Stimulated activated naive CD8-positive, alpha-beta T cell treated with anti-CD3 and anti-CD28 coated beads, Interleukin-15, amount 100 ng/mL, for 72 hours (primary cell): ENCODE measurements at places on chromosomes 1 and 21.

GRCh38 chr1:21176586-21177555 lies at the start of gene EIF4G3:
TSS of gene EIF4G3 (minus strand) at chr1:21176897. CDS start at chr1:21002742, 174,155 bp downstream.
- peak; percentile 100 for DNase-seq

DNA sequence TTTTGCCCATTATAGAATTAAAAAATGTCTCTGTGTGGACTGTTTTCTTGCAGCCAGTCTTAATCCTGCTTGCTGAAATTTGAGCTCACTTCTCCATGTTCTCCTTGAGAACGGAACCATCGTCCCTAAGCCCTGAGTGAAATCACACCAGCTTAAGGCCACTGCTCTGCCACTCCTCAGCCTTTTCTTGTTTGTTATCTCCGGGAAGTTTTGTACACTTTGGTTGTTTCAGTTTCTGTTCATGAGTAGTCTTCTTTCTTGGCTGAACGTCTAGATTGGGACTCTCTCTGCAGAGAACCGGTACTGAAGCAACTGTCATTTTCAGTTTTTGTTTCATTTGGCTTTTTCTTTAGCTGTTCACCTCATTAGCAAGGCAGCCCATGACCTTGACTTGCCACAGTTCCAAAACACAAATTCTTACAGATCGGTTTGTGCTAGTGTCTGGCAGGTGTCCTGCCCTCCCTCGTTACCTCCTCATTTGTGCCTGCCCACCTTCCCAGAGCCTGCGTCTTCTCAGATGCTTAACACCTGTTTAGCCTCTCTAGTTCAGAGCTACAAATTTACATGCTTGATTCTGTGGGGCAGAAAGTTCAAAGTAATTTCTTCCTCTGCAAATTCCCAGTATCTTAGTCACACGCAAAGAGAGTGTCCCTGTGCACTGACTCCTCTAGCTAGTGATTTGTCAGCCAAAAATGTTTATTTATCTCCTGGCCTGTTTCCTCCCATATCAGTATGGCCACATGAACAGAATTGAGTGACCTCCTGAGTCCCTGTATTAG lies 12.4 kb downstream of the PSEN2 start:
- peak; percentile 38 for DNase-seq

DNA sequence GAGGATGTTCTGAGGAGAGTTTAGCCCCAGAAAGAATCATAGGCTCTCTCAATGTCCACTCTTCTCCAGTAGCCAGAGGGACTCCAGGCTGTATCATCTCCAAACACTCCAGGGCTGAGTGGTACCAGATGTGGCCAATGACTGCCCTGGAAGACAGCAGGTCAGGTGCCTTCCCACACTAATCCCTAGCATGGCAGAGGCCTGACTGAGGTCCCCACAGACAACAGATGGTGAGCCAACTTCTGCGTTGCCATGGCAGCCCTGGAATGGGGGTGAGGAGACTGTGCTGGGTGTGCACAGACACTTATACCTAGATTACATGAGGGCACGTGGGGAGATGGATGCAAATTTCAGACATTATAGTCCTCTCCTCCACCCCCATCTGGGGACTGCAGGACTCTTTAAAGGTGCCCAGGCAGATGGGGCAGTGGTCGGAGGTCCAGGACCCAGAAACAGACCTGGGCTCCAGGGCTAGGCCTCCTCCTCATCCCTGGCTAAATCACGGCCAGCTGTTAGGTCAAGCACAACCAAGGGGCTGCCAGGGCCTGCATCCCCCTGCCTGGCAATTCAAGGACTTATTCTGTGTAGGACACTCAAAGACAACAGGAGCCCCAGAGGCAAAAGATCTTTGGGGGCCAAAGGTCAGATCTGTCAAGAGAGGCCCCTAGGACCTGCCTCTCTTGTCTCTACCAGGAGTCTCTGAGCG lies 42.9 kb downstream of the CAMK2N1 start:
- no peak for DNase-seq

DNA sequence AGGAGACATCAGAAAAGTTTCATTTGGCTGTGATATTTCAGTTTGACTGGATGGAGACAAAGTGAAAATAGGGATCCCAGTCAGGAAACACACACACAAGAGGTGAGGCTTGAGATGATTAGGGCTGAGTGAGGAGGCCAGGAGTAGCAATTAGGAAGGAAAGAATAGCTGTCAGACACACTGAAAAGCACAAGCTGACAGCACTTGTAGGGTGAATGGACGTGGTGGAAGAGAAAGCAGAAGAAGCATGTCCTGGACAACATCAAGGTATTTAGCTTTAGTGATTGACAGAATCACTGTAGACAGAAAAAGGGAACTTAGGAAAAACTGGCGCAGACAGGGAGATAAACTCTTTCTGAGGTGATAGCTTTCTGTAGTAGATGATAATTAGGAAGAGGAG lies 347.7 kb downstream of the TGFB2 start:
- DNase-seq, result no peak

GRCh38 chr1:116440731-116441130 lies 67.7 kb downstream of the ATP1A1 start:
- DNase-seq, result no peak

GRCh38 chr1:32180186-32181060 lies 948 bp downstream of the TXLNA start:
- peak; percentile 55 for DNase-seq

DNA sequence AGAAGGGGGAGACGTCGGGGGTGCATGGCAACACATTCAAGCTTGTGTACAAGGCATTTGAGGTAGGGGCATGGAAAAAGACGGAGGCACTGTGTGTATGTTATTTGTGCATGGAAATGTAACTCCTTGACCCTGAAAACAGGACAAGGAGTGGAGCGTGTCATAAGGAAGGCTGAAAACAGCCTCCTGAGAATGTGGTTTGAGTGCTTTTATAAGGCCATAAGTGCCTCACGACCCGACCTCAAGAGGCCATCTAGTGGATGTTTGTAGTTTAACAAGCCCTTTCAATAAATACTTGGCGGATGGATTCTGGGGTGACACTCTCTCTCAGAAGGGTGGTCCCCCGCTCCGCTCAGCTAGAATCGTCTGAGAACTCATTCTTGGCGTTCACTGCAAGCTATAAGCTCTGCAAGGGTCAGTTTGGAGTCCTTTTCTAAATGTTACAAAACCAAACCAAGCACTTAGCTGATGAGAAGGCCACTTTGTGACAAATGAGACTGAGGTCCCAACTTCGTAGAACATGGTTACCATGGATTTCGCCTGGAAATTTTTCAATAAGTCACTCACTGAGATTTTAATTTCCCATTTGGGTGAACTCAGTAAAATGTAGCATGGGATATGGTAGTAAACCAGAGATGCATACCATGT lies 38.8 kb upstream of the CLCA4 start:
- DNase-seq, result no peak

DNA sequence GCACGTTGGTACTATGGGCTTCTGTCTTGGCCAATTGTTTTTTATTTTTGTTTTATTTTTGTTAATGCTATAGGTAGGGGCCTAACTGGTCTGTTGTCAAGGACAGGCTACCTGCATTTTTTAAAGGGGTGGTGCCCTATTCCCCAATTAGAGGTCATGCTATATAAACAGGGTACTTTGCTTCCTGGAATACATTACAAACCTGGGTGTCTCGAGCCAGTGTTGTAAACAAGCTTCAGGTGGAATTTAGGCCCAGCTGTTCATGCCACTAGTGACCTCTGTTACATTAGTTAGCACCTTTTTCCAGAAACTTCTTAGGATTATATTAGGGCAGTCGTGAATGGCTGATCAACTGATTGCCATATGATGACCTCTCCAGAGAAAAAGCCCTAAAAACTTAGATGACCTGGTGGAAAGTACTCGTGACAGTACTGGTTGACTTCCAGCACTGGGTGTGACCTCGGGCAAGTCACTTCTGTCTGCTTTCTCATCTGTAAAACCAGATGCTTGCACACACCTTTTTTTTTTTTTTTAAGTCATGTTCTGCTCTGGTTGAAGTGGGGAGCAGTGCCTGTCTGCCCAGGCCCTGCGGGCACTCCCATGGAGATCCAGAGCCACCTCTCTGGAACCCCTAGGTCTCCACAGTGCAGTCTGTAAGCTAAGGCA lies 46.5 kb downstream of the ELK4 start:
- no peak for DNase-seq

DNA sequence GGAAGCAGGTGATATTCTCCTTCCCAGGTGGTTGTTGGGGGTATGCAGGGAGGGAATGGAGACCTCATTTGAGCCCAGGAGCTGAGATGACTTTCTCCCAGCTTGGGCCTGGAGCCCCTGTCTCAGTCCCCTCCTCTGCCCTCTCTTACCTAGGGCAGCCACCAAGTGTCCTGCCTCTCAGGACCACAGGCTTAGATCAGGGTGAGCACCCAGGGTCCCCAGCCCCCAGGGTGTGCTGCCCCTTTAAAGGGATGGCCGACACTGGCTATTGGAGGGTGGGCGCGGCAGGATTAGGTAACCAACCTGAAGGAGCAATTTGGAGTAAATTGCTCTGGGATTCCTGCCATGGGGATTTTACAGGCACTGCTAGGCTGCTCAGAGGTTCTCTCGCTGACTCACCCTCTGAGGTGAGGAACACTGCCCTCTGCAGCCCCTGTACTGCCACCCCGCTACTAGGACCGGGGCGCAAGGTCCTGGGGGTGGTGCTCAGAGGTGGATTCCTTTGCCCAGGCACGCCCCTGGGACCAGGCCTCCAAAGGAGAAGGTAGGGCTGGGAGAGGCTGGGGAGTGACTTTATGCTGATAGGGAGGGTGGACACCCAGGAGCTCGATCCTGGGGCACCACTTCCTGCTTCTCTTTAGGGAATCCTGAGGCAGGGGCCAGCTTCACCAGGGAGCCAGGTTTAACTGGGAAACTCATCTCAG lies 1.5 kb downstream of the RPS6KA1 start:
- no peak for DNase-seq

GRCh38 chr1:56948403-56949023 lies 17.3 kb downstream of the C8B start:
- no peak for DNase-seq

GRCh38 chr1:27000817-27001460 lies 7.4 kb downstream of the TRNP1 start:
- DNase-seq, result no peak

GRCh38 chr1:39907528-39908453 lies 6.1 kb upstream of the MYCL start:
- DNase-seq, result no peak

DNA sequence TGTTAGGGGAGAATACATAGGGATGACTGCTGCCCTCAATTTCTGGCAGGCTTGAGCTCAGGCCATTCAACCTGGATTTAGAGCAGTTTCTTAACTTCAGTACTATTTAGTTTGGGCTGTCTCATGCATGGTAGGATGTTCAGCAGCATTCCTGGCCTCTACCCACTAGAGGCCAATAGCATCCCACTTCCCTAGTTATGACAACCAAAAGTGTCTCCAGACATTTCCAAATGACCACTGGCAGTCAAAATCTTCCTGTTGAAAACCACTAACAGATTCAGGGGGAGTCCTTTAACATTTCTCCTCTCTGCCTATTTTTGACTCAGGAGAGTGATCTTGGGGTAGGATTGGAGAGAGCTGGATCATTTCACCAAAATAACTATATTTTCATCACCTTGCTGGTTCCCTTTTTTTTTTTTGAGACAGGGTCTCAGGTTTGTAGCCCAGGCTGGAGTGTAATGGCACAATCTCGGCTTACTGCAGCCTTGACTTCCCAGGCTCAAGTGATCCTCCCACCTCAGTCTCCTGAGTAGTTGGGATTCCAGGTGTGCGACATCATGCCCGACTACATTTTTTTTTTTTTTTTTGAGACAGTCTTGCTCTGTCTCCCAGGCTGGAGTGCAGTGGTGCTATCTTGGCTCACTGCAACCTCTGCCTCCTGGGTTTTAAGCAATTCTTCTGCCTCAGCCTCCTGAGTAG lies 8.7 kb downstream of the GNAT2 start:
- DNase-seq, result no peak

DNA sequence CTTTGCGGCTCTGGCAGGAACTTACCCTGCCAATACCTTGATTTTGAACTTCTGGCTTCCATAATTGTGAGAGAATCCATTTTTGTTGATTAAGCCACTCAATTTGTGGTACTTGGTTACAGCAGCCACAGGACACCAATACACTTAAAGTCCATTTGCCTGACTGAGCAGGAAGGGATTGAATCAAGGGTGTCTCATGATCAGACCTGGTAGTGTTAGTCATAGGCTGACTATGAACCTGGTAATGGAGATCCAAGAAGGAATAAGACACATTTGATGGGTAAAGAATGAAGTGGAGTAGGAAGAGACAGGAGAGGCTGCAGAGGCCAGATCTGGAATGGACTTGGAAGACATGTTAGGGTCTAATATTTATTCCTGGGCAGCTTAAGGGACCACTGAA lies 31.2 kb upstream of the MAP1LC3C start:
- DNase-seq, result no peak

DNA sequence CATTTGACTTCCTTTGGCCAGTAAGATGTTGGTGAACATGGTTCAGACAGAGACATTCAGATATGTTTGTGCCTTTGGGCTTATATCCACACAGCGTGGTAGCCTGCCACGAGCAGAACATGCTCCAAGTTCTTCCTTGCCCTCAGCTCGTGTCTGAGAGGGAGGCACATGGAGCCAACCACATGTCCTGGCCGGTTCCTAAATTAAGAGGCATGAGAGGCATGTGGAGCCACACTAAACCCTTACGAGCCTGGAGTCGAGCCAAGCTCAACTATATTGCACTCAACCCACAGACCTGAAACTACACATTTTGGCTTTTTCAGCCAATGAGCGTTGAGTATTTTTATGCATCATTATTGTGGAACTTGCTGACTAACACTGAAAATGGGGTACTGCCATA lies 133.7 kb upstream of the KCNK1 start:
- no peak for DNase-seq

GRCh38 chr1:81493102-81493869 lies 307.4 kb upstream of the ADGRL2 start:
- no peak for DNase-seq

GRCh38 chr1:34975771-34976170 lies 9.4 kb downstream of the TMEM35B start:
- DNase-seq, result no peak

DNA sequence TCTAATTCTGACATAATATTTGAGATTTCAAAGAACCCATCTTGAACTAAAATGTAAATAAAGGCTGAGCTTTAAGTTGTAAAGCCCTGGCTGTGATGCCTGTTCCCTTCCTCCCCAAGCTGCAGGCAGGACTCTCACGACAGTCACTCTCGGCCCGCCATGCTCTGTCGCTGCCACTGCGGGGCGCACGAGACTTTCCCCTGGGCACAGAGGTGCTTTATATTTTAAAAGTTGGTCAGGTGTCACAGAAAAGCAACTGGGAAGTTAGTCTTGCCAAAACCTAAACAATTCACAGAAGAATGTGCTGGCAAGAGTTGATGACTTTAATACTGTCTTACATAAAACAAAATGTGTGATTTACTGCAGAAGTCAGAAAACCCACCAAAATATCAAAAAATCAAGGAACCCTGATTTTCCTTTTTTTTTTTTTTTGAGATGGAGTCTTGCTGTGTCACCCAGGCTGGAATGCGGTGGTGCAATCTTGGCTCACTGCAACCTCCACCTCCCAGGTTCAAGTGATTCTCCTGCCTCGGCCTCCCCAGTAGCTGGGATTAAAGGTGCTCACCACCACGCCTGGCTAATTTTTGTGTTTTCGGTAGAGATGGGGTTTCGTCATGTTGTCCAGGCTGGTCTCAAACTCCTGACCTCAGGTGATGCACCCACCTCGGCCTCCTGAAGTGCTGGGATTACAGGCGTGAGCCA lies 10.7 kb downstream of the LRRC47 start:
- no peak for DNase-seq

- no peak for DNase-seq
These were observed 16.6 kb downstream of the SAMD11 start for GRCh38 chr1:940107-941014.
